ENCODE measurements at places on chromosomes 2 and 18. TPM values are rescaled to one million over a fixed set of nuclear protein-coding genes. Genes with fewer than 3 reads are reported as not detected.

Gene EGR4
- 0.07 TPM for total RNA-seq

Gene BOLL
- not detected for total RNA-seq

Gene PTPN18
- total RNA-seq: 95.5 TPM

Gene LOXHD1
- not detected for total RNA-seq

Gene RSAD2
- 35.0 TPM for total RNA-seq

Gene PLGLB2
- total RNA-seq: 5.2 TPM

Gene CCDC85A
- not detected for total RNA-seq

Gene MAP2
- 0.05 TPM for total RNA-seq

Gene SGO2
- 45.0 TPM for total RNA-seq

Gene CHRND
- total RNA-seq: not detected

Gene CXCR1
- 1.6 TPM for total RNA-seq

Gene VWC2L
- total RNA-seq: not detected

Gene INPP5D
- 129 TPM for total RNA-seq

Gene ANKRD53
- not detected for total RNA-seq

Gene RGPD3
- 0.30 TPM for total RNA-seq

Gene MYO3B
- total RNA-seq: 1.2 TPM

Gene TEKT4
- 0.59 TPM for total RNA-seq

Gene CAPN14
- total RNA-seq: 0.20 TPM

Gene LRP2
- total RNA-seq: 0.36 TPM

Gene CCDC74B
- total RNA-seq: 0.82 TPM

Gene ESCO1
- 19.9 TPM for total RNA-seq

Gene C2orf69
- total RNA-seq: 16.1 TPM

Gene MAB21L4
- not detected for total RNA-seq

Gene UCN
- 1.5 TPM for total RNA-seq

Gene LAMA3
- 0.11 TPM for total RNA-seq

Gene IL18R1
- 21.3 TPM for total RNA-seq

Gene C2orf15
- 0.34 TPM for total RNA-seq

Gene SERPINB13
- not detected for total RNA-seq

Gene NYAP2
- total RNA-seq: not detected

Gene CXCR2
- total RNA-seq: 0.39 TPM

Gene C2orf66
- 0.20 TPM for total RNA-seq

Gene FAHD2B
- total RNA-seq: 22.0 TPM

Gene ILKAP
- total RNA-seq: 71.4 TPM

Gene KCNF1
- not detected for total RNA-seq

Gene ACADL
- not detected for total RNA-seq

Gene RESP18
- not detected for total RNA-seq

Gene IL36RN
- total RNA-seq: not detected

Gene LIPG
- not detected for total RNA-seq

Gene PTCD3
- total RNA-seq: 143 TPM
